ENCODE measurements at places on chromosomes 2 and 18.
A peak's percentile ranks its signal among the peaks of the same experiment; 100 is the strongest.

- no peak for DNase-seq
Observed at GRCh38 chr18:46034230-46034629, 37.8 kb downstream of the PSTPIP2 start.

DNA sequence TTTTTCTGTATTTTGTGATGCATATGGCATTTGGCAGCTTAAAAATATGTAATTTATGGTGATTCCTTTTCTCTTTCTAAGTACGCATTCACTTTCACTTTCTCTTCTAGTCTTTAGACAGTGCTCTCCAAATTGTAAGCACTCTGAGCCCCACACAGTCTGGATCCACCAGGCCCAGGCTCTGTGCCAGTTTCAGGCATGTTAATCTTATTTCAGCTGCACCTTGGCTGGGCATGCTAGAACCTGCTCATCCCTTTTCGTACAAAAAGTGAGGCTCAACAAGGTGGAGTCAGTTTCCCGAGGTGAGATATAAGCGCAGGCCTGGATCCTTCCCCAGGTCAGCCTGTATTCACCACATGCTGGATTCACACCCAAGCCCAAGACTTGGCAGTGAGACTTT lies 203.9 kb downstream of the MTX2 start:
- DNase-seq = no peak

DNA sequence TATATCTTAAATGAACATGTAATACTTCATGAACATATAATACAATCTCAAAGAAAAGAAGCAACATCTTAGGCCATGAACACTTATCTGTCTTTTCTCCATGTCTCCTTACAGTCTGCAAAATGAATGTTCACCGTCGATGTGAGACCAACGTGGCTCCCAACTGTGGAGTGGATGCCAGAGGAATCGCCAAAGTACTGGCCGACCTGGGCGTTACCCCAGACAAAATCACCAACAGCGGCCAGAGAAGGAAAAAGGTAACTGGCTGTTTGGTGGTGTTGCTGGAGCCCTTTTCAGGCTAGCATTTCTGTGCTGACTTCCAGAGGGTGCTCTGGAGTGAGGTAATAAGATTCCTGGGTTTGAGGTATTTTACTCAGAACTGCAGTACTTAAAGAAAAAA lies 295.9 kb upstream of the EPAS1 start:
- DNase-seq = no peak

- no peak for DNase-seq
Observed at GRCh38 chr2:48207851-48208250, 301.6 kb upstream of the FBXO11 start.

- no peak for DNase-seq
Observed at GRCh38 chr2:69694894-69695849, 46.8 kb upstream of the ANXA4 start.

DNA sequence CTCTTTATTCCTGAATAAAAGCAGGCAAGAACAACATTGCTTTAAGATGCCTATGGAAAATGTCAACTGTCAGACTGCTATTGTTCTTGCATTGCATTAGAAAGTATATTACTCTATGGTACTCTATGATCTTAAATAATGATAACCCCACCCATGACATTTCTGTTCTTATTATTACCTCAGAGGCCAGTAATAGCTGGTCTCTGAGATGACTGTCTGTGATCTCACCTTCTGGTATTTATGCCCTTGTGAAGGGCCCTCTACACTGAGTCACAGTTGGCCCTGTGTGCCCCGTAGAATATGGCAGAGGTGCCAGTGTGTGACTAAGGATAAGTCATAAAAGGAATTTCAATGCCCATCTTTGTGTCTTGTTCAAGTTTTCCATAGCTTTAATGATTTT lies 61.0 kb downstream of the SPP2 start:
- DNase-seq = peak; percentile 67

DNA sequence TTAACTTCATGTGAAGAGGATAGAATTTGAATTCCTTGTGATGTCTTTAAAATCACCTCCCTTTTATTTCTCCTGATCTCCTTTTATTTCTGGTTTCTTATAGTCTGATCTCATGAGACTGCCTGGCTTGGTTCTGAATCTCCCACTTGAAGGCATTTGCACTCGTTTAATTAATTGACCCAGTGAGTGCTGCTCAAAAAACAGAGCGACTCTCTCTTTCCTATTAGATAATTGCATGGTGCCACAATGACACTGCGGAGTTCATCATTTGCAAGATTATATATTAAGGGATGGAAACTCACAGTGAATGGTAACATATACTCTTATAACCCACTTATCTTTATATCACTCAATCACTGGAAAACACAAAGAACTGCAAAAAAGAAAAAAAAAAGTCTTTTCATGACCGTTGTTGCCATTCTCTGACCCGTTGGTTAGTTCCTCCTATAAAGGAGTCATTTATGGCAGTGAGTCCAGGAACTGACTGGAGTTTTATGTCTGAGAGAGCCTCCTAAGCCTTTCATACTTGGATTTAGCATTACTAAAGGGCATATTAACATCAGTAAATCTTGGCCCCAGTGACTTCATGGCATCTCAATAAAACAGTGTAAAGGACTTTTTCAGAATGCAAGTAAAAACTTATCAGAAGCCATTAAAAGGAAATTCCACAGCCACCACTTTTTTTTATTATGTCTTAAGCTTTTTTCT lies 103.3 kb upstream of the EPHA4 start:
- no peak for DNase-seq

- no peak for DNase-seq
Observed at GRCh38 chr2:204727368-204727767, 182.1 kb downstream of the PARD3B start.

GRCh38 chr2:178553047-178553446 lies 72.8 kb downstream of the PLEKHA3 start:
- DNase-seq = peak; percentile 76

DNA sequence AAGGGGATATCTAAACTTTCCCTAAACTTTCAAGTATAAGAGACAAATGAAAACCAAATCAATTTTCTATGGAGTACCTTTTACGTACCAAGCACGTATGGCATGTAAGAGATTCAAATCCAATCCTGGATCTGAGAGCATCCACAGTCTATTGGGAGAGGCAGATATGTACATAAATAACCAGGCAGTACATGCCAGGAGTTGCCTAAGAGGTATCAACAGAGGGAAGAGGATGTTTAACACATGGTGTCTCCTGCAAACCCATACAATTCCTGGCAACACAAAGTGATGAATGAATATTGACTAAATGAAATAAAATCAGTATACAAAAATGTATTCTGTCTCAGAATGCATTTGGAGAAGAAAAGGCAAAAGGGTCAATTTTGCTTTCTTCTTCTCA lies 116.6 kb downstream of the PIGN start:
- DNase-seq = no peak

- no peak for DNase-seq
Observed at GRCh38 chr2:180679693-180680092, 300.7 kb upstream of the UBE2E3 start.

DNA sequence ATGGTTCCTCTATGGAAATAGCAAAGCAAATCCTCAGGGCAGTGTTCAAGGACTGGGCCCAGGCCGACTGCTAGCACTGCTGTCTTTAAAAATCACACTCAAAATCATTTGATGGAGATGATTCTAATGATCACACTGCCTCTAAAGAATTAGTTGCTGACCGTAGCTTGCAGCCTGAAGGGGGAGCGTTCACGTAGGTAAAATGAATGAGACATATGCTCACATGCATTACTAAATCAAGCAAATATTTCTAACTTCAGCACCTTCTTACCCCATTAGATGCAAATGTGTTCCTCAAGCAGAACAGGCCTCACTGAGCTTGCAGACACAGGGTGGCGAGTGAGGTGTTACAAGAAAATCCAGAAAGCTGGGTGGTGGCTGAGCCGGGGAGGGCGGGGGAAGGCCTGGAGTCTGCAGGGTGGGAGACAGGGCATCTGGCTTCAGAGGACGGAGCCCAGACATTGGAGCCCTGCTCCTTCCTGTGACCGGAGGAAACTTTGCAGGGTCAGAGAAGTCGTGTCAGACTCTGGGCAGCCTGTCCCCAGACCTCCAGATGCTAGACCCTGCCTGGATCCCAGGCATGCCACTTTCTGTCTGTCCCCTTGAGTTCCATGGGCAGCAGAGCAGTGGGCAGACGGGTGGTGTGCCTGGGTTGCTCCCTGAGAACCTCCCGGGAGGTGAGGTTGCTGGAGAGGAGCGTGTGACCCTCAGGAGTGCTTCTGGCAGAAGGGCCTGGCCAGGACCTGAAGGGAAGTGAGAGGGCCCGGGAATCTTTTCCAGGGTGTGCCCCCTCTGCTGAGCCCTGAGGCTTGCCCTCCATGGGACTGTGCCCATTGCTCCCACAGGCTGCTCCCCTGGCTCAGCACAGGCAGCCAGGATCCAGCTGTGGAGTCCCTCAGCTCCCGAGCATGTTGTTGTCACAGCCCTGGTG lies 7.1 kb upstream of the NPPC start:
- DNase-seq = no peak
